ENCODE measurements at places on chromosomes 12 and 14. TPM values are rescaled to one million over a fixed set of nuclear protein-coding genes. Genes with fewer than 3 reads are reported as not detected.

MEG3 gene
- 250 TPM for total RNA-seq

NOXRED1 gene
- total RNA-seq, result 0.61 TPM

GRCh38 chr14:56244138-56244789, 126.1 kb downstream of the PELI2 start:
- no peak for DNase-seq
- no peak overlapping the region for H3K27ac ChIP-seq
- H3K4me3 ChIP-seq, result no peak overlapping the region
- no peaks in the 10 kb centered on the region for H3K4me1 ChIP-seq

DNA sequence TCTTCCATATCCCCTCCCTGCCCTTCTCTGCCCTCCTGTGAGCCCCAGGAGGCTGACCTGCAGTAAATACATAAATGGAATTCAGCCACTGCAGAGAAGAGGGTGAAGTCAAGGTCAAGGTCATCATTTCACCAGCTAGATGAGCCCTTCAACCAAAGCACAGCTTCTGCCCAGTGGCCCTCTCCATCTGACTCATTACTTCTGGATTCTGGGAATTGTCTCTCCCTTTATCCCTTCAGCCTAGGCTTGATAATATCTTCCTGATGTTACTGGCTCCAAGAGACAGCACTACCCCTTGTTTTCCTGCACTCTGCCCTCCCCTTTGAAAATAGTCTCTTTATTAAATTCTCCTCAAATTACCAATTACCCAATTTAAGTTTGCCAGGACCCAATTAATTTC, 64.5 kb downstream of the TTC9 start:
- no peaks in the 10 kb centered on the region for H3K27me3 ChIP-seq
- no peak overlapping the region for H3K27ac ChIP-seq
- no peaks in the 10 kb centered on the region for H3K4me1 ChIP-seq
- no peak for DNase-seq

DNA sequence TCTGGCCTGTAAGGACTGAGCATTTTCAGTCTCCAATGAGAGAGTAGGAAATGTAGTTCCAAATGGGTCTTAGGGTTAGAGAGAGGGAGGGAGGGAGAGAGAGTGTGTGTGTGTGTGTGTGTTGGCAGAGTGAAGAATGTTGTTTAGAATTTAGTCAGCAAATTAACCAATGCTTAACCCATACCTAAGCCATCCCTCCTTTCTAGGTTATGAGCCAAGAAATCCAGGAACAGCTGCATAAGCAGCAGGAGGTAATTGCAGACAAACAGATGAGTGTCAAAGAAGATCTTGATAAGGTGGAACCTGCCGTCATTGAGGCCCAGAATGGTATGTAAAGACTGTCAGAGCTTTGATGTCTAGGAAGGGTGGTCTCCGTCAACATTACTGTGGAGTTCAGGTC, 56.9 kb downstream of the HSP90AA1 start:
- H3K36me3 ChIP-seq, result peaks cover 88% of the 10 kb centered on the region
- H3K27me3 ChIP-seq, result no peaks in the 10 kb centered on the region
- H3K4me1 ChIP-seq, result no peaks in the 10 kb centered on the region
- H3K27ac ChIP-seq, result peak overlapping the region; percentile 8
- no peak for DNase-seq

DNA sequence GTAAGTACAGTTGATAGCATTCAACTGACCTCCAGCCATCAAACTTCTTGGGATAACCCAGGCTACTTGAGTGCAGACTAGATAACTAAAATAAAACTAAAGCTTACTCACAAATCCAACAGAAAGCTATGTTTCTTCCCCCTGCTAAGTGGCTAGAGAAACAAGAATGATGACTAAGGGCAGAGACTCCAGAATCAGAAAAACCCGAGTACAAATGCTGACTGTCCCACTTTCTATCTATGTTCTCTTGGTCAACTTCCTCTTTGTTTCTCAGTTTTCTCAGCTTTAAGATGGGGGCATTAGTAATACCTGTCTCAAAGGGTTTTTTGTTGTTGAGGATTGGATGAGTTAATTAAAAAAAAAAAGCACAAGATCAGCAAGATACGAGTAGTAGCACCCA, 6.1 kb upstream of the NUAK1 start:
- H3K36me3 ChIP-seq, result no peaks in the 10 kb centered on the region
- DNase-seq, result no peak
- H3K4me3 ChIP-seq, result no peak overlapping the region

DNA sequence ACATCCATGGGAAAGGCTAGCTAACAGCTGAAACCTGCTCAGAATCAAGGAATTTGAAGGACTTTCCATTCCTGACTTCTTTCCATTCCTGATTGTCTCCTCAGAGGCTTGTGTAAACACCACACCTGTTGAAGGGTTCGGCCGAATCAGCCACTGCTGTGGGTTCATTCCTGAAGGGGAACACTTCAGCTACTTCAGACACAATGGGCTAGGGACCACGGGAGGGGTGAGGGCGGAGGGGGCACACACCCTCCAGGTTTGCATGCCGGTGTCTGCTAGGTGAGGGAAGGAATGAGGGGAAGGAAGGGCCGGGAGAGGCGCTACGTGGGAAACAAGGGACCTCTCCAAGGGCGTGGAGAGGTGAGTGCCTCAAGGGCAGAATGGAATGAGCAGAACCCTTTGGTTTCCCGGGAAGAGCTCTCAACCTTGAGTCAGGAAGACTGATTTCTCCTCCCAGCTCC, 1.3 kb downstream of the GPRC5A start:
- no peak for DNase-seq
- peaks cover 25% of the 10 kb centered on the region for H3K27me3 ChIP-seq
- H3K36me3 ChIP-seq, result no peaks in the 10 kb centered on the region
- H3K27ac ChIP-seq, result no peak overlapping the region
- H3K4me1 ChIP-seq, result peaks cover 20% of the 10 kb centered on the region

DNA sequence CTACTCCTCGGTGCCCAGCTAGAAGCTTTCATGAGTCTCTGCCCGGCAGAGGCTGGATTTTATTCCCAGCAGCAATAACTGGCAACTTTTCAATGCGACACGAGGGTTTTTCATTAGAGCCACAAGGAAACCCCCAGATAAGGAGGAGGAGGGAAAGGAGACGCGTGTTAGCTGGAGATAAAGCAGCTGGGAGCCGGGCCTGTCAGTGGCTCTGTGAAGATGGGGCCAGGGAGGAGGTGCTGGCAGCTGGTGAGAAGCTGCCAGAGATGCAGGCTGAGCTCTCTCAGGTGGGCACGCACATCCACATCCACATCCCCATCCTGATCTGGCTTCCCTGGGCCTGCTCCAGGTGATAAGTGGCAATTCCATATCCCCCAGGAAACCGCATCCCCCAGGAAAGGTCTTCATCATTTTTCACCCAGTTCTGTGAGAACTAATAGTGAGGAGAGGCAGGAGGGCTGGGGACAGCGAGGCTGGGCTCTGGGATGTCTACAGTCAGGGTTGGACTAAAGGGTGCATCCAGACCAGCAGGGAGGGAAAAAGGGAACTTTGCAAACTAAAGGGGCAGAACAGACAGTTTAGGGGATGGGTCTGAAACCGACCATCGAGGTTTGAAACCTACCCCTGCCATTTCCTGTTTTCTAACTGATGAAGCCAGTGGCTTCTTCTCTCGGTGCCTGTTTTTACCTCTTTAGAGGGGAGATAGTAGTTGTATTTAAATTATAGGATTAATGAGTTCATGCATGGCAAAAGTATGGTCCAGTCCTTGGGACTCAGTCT, 413.2 kb downstream of the DPF3 start:
- H3K4me1 ChIP-seq, result peaks cover 10% of the 10 kb centered on the region
- H3K36me3 ChIP-seq, result no peaks in the 10 kb centered on the region
- H3K27me3 ChIP-seq, result no peaks in the 10 kb centered on the region
- DNase-seq, result no peak
- H3K4me3 ChIP-seq, result no peak overlapping the region
- no peak overlapping the region for H3K27ac ChIP-seq

DNA sequence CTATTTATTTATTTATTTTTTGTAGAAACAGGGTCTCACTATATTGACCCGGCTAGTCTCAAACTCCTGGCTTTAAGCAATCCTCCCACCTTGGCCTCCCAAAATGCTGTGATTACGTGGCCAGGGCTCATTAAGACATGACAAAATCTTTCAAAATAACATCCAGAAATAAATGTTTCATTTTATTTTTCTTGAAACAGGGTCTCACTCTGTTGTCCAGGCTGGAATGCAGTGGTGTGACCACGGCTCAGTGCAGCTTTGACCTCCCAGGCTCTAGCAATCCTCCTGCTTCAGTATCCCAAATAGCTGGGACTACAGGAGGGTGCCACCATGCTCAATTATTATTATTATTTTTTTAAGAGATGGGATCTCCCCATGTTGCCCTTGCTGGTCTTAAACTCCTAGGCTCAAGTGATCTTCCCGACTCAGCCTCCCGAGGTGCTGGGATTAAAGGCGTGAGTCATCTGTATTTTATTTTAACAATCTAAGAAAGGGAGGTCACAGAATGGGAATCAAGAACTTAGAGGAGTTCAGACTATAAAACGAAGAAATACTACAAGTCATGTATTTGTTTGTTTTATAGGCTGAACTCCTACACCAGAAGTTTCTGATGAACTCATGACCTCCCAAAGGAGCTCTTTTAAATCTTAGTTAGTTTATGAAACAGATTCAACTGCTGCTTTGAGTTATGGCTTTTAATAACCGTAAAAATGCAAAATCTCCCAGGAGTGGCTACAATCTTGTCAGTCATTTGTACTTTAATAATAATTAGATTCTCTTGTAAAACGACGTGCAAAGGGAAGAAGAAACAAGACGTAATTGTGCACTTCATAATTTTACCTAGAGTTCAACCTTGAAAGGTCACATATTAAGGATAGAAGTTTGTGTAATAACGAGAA, 2.1 kb upstream of the TMEM263 start:
- peaks cover 10% of the 10 kb centered on the region for H3K4me1 ChIP-seq
- H3K4me3 ChIP-seq, result no peak overlapping the region
- no peaks in the 10 kb centered on the region for H3K36me3 ChIP-seq
- no peak for DNase-seq
- H3K27ac ChIP-seq, result no peak overlapping the region
- H3K27me3 ChIP-seq, result no peaks in the 10 kb centered on the region

DNA sequence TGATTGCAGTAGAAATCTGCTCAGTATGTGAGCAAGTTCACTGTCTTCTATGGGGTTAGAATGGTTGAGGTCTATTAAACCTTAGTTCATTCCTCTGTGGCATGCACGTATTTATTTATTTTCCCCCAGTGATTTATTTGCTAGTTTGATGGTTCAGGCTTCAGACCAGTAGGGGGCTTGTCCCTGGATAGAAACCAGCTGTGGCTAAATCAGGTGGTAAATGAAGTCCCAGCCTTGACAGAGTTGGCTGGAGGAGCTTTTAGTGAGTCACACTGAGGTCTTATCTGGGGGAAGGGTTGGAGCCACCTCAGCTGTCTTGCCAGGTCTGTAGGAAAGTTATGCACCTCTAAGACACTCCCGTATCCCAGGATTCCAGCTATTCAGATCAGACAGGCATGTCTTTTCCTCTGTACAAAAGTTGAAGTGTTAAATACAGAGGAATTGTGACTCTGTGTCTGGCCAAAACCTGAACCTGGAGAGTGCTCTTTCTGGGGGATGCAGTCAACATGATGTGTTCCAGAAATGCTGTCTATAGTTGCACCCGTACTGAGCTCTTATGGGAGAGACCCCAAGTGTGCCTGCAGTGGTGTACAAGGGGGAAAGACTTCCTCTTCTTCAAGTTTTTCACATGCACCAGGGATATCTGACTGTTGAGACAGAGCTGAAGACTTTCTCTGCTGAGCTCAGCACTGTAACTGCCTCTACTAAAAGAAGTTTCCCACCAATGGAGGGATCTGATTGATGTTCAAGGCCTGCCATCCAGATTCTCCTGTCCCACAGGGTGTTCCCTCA, 1322.1 kb downstream of the TMEM121 start:
- no peak overlapping the region for H3K27ac ChIP-seq
- no peaks in the 10 kb centered on the region for H3K36me3 ChIP-seq
- H3K27me3 ChIP-seq, result no peaks in the 10 kb centered on the region
- no peak for DNase-seq

DNA sequence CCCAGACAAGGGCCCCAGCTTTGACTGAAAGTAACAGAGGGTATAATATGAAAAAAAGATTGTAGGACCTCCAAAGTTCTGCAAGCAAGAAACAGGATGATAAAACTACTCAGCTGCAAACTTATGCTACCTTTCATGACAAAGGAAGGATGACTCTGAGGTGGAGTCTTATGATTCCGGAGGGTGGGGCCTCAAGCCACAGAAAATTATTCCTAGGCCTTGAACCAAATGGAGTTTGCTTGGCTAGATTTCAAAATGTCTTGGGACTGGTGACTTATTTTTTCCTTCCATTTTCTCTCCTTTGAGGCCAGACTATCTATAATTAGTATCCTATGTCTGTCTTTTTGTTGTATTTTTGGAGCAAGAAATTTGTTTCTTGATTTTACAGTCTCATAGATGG, 336.4 kb downstream of the LRIG3 start:
- H3K27ac ChIP-seq, result no peak overlapping the region
- no peak for DNase-seq
- H3K4me3 ChIP-seq, result no peak overlapping the region
- no peaks in the 10 kb centered on the region for H3K36me3 ChIP-seq

DNA sequence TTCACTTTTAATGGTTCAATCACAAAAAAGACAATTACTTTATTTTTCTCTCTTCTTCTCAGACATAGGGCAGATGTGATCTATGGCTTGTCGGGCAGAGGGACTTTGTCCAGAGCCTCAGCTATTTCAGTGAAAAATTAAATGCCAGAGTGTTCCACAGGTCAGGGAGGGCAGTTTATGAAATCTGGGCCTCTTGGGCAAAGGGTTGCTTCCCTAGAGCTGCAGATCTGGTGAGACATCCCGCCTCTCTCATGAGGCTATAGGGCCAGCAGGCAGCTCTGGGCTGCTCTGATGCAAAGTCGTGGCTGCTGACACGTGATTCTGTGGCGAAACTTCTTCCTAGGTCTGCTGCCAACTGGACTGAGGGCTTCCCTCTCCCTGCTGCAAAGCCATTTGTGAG, 6.0 kb downstream of the CLMN start:
- peak overlapping the region; percentile 4 for H3K27ac ChIP-seq
- no peak overlapping the region for H3K4me3 ChIP-seq
- no peaks in the 10 kb centered on the region for H3K36me3 ChIP-seq
- DNase-seq, result no peak
- H3K27me3 ChIP-seq, result no peaks in the 10 kb centered on the region

DNA sequence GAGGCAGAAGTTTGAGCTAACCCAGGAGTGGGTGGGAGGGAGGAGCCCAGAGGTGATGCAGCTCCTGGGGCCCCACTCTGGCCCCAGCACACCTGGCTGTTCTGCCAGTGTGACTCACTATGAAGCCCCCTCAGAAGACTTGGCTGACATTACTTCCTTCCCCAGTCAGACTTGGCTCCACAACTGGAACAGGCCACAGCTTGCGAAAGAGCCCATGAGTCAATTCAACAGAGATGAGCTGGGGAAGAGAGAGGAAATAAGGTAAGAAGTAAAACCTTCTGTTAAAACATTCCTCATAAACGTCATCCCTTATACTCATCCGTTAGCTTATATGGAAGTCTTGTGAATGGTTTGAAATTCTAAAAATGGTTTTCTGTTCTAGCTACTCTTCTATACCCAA, 245.9 kb downstream of the ADAMTS20 start:
- no peaks in the 10 kb centered on the region for H3K27me3 ChIP-seq
- no peak overlapping the region for H3K27ac ChIP-seq
- H3K4me3 ChIP-seq, result no peak overlapping the region
- no peaks in the 10 kb centered on the region for H3K4me1 ChIP-seq
- H3K36me3 ChIP-seq, result no peaks in the 10 kb centered on the region
